ENCODE measurements at places on chromosomes 7 and 10.

DNA sequence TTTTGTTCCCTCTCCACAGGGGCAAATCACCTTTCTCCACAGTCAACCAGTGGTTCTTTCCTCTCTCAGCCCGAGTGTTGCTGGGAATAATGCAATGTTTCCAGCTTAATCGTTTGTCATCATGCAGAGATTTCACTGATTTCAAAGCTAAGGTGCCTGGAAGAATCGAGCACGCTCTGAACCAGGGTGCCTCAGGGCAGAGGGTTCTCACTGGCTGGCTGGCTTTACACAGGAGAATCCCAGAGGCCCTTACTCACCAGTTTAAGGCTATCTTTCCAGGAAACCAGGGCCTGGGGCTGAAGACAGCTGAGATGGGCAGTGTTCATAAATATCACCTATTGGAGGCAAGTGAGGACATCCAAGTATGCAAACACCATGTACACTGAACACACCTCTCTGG lies 21.8 kb downstream of the PLXNA4 start:
- no peak for DNase-seq

DNA sequence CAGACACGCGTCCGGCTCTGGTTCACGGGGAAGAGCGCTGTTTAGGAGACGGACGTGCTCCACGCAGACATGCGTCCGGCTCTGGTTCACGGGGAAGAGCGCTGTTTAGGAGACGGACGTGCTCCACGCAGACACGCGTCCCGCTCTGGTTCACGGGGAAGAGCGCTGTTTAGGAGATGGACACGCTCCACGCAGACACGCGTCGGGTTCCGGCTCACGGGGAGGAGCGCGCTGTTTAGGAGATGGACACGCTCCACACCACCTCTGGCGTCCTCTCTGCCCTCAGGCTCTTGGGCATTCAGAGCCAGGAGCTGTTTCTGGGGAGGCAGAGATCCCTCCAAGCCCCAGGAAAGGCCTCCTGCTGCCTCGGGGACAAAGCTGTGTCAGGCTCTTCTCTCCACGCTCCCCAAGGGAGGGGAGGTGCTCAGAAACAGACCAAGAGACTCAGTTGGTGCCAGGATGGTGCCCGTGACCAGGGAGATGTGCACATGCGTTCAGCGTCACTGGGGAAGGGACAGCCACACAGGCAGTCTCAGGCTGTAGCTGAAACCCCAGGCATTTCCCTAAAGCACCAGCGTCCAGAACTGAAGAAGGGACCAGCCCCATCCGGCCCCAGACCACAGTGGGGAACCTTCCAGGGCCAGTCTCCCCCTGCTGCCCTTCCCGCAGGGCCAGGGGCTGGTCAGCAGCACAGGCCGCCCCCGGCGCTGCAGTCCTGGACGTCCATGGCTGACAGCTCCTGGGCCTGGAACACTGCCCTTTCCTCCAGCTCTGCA lies 175.6 kb downstream of the ELFN1 start:
- no peak for DNase-seq

GRCh38 chr7:77863860-77864259 lies 65.3 kb downstream of the PHTF2 start:
- DNase-seq, result no peak

GRCh38 chr7:118664498-118664897 lies 440.0 kb downstream of the ANKRD7 start:
- no peak for DNase-seq

DNA sequence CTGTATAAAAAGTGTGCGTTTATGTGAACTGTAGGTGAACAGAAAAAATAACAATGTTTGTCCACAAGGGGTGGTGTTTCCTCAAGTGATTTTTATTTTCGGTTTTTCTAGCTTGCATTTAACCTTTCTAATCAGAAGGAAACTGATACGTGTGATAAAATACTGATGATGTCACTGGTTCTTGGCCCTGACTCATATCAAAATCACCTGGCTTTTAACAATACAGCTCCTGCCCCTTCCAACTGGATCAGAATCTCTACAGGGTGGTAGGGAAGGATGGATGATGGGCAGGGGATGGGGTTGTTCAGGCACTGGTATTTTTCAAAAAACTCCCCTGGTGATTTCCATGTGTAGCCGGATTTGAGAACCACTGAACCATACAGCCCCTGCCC lies 10.9 kb downstream of the NPFFR1 start:
- DNase-seq, result no peak

DNA sequence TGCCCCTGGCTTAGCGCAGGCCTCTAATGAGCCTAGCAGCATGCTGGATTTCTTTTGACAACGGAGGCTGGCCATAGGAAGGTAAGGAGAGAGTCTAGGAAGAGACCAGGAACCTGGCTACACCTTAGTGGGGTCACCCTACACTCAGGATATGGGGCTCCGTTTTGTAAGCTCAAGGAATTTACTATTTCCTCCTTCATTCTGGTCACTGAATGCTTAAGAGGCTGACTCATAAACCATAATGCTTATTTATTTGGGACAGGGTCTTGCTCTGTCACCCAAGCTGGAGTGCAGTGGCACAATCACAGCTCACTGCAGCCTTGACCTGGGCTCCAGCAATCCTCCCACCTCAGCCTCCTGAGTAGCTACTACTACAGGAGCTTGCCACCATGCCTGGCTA lies 38.4 kb downstream of the CARD11 start:
- DNase-seq, result no peak

- peak; percentile 37 for DNase-seq
Measured at GRCh38 chr10:130109796-130110245, 809 bp downstream of the C10orf143 start.

GRCh38 chr7:631964-632830 lies 94.3 kb upstream of the DNAAF5 start:
- DNase-seq, result no peak

DNA sequence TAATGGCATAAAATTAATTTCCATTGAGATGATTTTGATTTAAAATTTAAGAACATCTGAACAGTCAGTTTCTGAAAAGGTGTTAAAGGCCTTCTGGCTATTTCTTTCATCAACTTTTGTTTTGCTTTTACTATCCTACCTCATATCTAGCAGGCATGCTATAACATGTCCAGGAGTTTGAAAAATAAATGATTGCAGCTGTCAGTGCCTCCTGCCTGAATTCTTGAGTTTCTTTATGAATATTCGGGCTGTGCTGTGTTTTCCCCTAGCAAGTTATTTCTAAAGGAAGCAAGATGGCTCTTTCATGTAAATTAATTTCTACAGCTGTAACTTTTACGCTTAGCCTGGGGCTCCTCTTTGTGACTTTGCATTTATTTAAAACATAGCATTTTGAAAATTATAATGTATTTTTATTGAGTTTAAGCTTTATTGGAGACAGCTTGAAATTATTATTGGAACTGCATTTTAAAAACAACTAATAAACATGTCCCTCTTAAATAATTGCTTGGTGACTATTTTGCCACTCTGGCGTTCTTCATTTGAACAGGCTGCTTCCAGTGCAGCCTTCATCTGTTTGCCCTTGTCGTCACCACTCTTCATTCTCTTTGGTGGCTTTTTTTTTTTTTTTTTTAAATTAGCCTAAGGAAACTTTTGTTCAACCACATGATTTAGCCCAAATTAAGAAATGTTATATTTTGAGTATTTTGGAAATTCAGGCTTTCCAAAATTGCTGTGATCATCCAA lies 1083.4 kb upstream of the LRRN3 start:
- no peak for DNase-seq

DNA sequence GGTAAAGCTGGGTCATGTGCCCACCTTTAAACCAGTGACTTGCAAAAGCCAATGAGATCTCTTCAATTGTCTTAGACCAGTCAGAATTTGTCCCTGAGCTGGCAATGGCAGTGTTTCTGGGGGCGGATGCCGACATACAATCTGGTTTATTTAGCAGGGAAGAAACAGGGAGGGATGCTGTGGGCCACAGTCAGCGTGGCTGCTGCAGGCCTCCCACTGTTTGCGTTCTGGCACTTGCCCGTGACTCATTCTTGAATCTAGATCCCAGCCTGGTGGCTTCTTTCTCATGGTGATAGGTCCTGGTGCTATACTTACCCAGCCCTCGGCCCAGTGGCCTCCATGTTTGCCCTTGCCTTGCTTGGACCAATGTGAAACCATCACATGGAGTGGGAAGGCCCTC lies 3.1 kb upstream of the CPA1 start:
- no peak for DNase-seq
